Gastrocnemius medialis (tissue), 4 donors: ENCODE measurements at places on chromosomes 6 and 20. TPM values are rescaled to one million over a fixed set of nuclear protein-coding genes. Genes with fewer than 3 reads are reported as not detected.

- H3K27me3 ChIP-seq: no peaks in the 10 kb centered on the region
- no peak overlapping the region for H3K27ac ChIP-seq
- H3K4me1 ChIP-seq: no peaks in the 10 kb centered on the region
- no peak overlapping the region for H3K4me3 ChIP-seq
These were observed 628.1 kb upstream of the CITED2 start for GRCh38 chr6:140002396-140003022.

STX11 gene
- total RNA-seq: 4.2 TPM

FITM2 gene
- 10.1 TPM for total RNA-seq

DNA sequence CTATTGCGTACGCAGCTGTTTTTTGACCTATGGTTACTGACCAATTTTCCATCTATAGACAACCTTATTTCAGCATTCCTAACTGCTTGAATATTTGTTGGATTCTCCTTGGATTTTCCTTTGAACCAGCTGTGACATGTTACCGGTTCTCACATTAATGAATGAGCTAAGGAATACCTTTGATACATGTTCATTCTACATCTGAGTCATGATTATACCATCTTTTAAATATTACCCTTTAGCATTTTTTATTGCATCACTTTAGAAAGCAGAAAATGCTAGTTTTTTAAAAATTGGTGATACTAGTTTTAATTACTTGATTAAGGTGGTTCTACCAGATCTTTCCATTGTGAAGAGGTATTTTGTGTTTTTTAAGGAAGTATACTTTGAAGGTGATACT lies 1.9 kb upstream of the IGF2R start:
- peaks cover 25% of the 10 kb centered on the region for H3K4me1 ChIP-seq
- no peaks in the 10 kb centered on the region for H3K27me3 ChIP-seq
- no peak for DNase-seq
- H3K27ac ChIP-seq: no peak overlapping the region

- no peak for DNase-seq
- H3K27me3 ChIP-seq: no peaks in the 10 kb centered on the region
- no peak overlapping the region for H3K27ac ChIP-seq
- no peaks in the 10 kb centered on the region for H3K36me3 ChIP-seq
- H3K4me3 ChIP-seq: no peak overlapping the region
- no peaks in the 10 kb centered on the region for H3K4me1 ChIP-seq
These were observed 32.9 kb upstream of the ZBTB24 start for GRCh38 chr6:109515781-109516409.

ELOVL4 gene
- total RNA-seq: not detected

DNA sequence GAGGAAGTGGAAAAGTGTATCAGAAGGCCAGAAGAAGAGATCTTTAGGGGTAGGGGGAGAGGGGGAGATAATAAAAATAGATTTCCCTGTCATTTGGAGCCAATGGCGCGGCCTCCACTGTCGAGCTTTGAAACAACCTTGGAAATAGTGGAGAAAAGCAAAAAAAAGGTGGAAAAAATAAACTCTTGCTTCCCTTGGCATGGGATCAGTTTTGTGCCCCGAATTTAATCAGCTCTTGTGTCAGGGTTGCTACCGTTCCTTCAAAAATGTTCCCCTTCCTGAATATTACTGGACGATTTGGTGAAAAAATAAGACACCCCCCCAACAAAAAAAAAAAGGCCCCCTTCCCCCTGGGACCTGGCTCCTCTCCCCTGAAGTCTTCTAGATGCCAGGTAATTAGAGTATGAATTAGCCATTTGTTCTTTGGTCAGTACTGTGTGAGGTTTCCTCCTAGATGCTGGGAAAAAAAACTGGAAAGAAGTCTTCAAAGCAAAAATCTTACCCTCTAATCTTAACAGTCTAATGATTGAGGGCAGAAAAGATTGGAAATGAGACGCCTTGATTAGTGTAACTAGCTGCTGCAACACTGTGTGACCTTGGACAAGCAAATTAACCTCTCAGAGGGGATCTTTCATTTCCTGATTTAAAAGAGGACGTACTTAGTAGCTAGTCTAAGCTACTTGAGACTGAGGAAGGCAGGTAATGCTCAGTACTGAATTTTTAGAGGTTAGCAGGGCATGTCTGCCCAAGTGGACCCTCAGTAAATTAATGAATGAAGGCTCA lies 872 bp upstream of the RBM39 start:
- peaks cover 32% of the 10 kb centered on the region for H3K4me1 ChIP-seq
- H3K36me3 ChIP-seq: peaks cover 26% of the 10 kb centered on the region
- DNase-seq: no peak
- no peaks in the 10 kb centered on the region for H3K27me3 ChIP-seq
- peak overlapping the region; percentile 86 for H3K4me3 ChIP-seq
- peak overlapping the region; percentile 96 for H3K27ac ChIP-seq

ACAT2 gene
- total RNA-seq: 0.61 TPM

- no peak for DNase-seq
- peaks cover 49% of the 10 kb centered on the region for H3K4me1 ChIP-seq
- no peaks in the 10 kb centered on the region for H3K27me3 ChIP-seq
- H3K36me3 ChIP-seq: no peaks in the 10 kb centered on the region
- peak overlapping the region; percentile 48 for H3K27ac ChIP-seq
These were observed 63.3 kb downstream of the ARHGAP18 start for GRCh38 chr6:129646642-129647041.

DNAH8 gene
- not detected for total RNA-seq

ULBP3 gene
- not detected for total RNA-seq

TNFRSF21 gene
- 2.8 TPM for total RNA-seq

DNA sequence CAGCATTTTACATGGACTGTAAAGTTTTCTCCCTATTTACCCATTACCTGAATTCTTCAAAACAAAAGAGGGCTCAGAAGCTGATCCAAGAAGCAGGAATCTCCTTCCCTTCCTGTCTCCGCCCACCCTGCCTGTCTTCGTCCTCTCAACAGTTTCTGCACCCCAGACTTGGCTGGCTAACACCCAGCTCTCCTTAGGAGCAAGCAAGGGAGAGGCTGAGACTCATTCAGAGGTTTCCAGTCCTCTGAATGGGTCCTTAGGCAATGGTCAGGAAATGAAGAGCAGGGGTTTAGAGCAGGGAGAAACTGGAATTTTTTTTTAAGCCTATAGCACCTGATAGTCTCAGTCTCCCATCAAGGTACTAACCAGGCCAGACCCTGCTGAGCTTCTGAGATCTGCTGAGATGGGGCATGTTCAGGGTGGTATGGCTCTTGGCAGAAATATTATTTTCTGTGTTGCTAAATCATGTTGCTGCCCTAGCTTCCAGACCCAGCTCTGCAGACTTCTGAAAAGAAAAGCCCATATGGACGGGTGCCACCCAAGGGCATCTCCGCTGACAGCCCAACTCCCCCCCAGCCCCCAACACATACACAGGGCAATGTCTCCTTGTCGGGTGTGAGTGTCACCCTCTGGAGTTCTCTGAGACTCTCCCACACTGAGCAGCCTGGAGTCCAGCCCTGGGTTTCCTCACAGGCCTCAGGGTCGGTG lies 74.6 kb upstream of the CD93 start:
- H3K36me3 ChIP-seq: no peaks in the 10 kb centered on the region
- H3K27me3 ChIP-seq: no peaks in the 10 kb centered on the region
- H3K4me1 ChIP-seq: peaks cover 71% of the 10 kb centered on the region
- no peak for DNase-seq
- peak overlapping the region; percentile 77 for H3K27ac ChIP-seq

- H3K36me3 ChIP-seq: no peaks in the 10 kb centered on the region
- no peak overlapping the region for H3K4me3 ChIP-seq
- no peaks in the 10 kb centered on the region for H3K27me3 ChIP-seq
- no peaks in the 10 kb centered on the region for H3K4me1 ChIP-seq
These were observed 112.5 kb downstream of the FAM50B start for GRCh38 chr6:3961581-3962215.

DZANK1 gene
- total RNA-seq: 0.61 TPM

DNA sequence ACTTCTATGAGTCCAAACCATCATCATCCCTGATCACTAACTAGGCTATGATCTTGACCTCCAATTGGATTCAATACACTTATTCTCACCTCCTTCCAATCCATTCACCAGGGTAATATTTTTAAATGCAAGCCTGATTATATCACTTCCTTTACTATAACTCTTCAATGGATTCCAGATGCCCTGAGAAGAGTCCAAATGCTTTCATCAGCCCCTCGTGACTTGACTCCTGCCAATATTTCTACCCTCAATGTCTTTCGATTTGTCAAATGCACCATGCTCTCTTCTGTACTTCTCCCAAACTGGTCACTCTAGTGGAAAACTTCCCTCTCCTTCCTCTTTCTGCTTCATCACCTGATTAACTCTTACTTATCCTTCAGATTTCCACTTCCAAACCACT lies 70.8 kb downstream of the CD164 start:
- H3K36me3 ChIP-seq: no peaks in the 10 kb centered on the region
- H3K4me3 ChIP-seq: no peak overlapping the region
- H3K27ac ChIP-seq: no peak overlapping the region
- H3K27me3 ChIP-seq: no peaks in the 10 kb centered on the region
- peaks cover 13% of the 10 kb centered on the region for H3K4me1 ChIP-seq
- no peak for DNase-seq

B3GALT4 gene
- total RNA-seq: 1.8 TPM

DNA sequence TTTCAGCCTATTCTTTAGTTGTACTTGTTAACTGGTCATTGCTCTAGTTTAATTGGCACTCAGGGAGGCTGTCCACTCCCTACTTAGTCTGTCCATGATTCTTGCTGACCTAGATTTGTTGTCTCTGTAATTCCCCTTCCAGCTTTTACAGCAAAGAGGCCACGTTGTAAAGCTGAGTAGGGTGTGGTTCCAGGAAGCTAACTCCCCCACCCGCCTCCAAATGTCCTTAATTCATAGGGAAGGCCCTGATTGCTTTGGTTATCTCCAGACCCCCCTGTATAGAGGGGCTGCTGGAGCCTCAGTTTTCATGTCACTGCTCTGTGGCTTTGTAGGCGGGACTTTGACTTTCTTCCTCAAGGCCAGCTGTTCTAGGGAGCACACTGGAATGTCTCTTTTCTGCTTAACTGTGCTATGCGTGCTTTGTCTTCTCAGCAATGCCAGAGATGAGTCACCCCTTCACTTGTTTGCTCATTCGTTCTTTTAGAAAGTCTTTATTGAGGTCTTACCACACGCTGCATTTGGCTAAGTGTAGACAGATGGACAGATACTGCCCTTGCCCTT lies 175.1 kb upstream of the JAG1 start:
- H3K27me3 ChIP-seq: no peaks in the 10 kb centered on the region
- peak overlapping the region; percentile 14 for H3K27ac ChIP-seq
- no peak for DNase-seq
- H3K36me3 ChIP-seq: no peaks in the 10 kb centered on the region
- H3K4me3 ChIP-seq: no peak overlapping the region

DNA sequence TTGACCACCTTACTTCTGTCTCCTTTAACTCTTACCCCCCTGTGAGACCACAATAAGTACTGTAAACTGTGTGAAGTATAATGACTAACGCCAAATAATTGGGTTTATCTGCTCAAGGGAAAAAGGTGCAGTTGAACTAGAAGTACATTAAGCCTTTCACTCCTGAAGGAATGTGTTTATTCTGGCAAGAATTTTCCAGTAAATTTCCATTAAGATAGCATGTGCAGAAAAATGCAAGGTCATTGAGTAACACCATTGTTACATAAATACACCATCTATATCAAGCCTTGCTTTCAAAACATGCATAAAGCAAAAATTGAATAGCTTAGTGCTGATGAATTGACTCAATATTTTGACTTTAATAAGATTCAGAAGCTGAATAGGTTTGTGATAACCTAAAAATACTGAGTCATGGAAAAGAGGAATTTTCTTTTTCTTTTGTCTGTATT lies 65.4 kb downstream of the ARHGAP18 start:
- peak overlapping the region; percentile 54 for H3K27ac ChIP-seq
- H3K27me3 ChIP-seq: no peaks in the 10 kb centered on the region
- no peak overlapping the region for H3K4me3 ChIP-seq
- DNase-seq: no peak
